Liver (tissue), 10 donors: ENCODE measurements at places on chromosomes 7 and 10. TPM values are rescaled to one million over a fixed set of nuclear protein-coding genes. Genes with fewer than 3 reads are reported as not detected.

DNA sequence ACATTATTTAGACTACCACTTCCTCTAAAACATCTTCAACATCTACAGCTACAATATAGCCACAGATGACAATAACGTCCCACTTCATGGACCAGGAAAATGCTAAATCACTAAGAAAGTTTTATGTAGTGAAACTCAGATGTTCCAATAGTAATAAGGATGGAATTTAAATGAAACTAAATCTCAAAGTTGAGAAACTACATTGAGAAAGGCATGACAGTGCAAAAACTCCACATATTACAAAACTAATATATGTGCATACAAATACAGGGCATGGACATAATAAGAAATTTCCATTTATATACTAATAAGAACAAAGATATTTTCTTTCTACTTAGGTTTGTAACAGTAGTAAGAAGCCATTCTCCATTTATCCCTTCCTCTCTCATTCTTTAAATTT, 31.1 kb downstream of the POT1 start:
- DNase-seq, result no peak

DNA sequence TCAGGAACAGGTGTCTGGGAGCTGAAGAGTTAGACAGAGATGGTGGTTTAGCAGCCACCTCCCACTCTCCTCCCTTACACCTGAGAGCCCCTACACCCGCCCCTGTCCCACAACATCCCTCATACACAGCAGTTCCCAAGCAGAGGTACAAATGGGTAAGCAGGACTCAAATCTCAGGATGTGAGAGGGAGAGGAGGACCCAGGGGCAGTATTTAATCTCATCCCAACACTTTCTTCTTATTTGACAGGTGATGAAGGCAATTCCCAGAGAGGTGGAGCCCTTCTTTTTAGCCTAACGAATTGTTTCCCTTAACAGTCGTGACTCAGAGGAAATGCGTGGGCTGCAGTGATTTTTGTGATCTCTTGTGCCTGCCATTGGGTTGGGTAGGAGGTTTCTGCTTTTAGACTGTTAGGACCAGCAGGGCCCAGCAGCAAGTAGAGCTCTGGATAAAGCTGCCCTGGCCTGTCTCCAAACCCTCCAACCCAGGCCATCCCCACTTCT, 191.3 kb downstream of the HECW1 start:
- DNase-seq, result no peak

GRCh38 chr10:113411456-113411855, 141.4 kb upstream of the HABP2 start:
- no peak for DNase-seq

- DNase-seq, result no peak
These were observed 55.9 kb downstream of the KCNMA1 start for GRCh38 chr10:77581738-77582137.

GRCh38 chr10:43606323-43607198, at the start of gene ZNF485:
Gene ZNF485 (plus strand): TSS chr10:43606438. CDS start chr10:43607051, 613 bp downstream.
- DNase-seq, result peak; percentile 67

GRCh38 chr10:104337521-104337984, 712 bp downstream of the ITPRIP start:
- peak; percentile 47 for DNase-seq

The INMT gene
- polyA plus RNA-seq, result 16.3 TPM

The HTR7 gene
- 0.18 TPM for polyA plus RNA-seq
